ENCODE measurements at places on chromosomes 5 and 9.

DNA sequence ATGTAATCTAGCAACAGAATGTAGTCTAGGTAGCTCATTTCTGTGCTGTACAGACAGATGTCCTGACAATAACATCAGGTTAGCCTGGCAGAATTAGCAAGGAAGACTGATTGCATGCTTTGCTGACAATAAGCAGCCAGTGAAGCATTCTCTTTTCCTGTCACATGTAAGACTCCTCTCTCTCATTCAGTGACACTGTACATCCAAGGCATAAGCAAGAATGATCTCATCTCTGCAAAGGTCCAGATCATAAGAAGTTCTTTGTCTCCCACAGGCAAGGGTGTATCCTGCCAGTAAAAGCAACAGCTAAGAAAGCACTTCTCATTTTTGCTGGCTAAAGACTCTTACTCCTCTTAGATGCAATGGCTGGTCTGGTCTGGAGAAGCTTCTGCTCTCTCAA is 861.8 kb downstream of the TAF11L14 start:
- no peak for DNase-seq

- no peak for DNase-seq
Measured at GRCh38 chr5:115875447-115875846, 33.7 kb downstream of the AP3S1 start.

DNA sequence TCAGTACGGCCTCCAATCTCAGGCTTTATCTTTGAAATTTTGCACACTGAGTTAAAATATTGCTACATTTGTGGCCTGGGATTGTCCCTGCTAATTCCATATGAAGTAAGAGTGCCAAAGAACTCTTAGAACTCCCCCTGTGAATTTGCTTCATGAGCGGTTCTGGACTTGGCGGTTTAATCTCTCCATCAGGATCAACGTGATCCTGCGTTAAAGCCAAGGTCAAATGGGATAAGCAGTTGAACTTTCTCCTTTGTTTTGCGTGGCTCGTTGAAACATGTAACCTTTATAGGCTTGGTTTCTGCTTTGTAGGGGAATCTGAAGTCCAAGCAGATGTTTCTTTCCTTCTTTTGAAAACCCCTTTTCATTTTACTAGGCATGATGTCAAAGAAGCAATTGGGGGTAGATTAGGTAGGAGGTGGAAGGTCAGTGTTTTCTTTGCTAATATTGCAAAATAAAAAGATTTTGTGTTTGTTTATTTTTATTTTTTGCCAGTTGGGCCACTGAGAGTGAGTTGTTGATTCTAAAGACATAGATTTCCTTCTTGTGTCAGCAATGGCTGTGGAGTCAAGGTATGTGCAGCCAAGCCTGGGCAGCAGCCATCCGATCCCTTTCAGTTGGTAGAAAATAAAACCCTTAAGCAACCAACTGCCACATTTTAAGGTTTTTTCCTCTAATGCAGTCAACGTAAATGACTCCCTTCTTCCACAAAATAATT is 390.8 kb downstream of the NNT start:
- DNase-seq: no peak

- DNase-seq: no peak
Measured at GRCh38 chr5:178110-178509, 13.2 kb upstream of the LRRC14B start.

- DNase-seq: no peak
Measured at GRCh38 chr5:66848749-66849641, 252.8 kb downstream of the MAST4 start.

GRCh38 chr5:126335886-126336285 is 87.3 kb upstream of the GRAMD2B start:
- DNase-seq: no peak

- DNase-seq: no peak
Measured at GRCh38 chr5:69305512-69305911, 27.1 kb downstream of the CCDC125 start.

DNA sequence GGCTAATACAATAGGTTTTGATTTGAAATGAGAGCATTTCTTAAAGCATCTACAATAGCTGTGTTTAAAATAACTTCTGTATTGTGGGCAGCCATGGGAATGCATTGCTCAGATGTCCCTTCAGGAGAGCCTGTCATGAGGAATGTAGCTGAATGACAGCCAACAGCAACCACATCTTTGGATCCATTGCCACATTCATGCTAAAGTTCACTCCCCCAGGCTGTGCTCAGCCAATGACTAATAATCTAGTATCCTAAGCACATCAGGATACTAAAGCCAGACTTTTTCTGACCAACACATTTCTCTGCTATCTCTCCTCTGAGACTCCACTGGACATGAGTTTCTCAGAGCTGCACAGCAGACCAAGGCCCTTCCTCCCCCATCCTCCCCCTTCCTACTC is 45.5 kb downstream of the HTR1A start:
- no peak for DNase-seq

DNA sequence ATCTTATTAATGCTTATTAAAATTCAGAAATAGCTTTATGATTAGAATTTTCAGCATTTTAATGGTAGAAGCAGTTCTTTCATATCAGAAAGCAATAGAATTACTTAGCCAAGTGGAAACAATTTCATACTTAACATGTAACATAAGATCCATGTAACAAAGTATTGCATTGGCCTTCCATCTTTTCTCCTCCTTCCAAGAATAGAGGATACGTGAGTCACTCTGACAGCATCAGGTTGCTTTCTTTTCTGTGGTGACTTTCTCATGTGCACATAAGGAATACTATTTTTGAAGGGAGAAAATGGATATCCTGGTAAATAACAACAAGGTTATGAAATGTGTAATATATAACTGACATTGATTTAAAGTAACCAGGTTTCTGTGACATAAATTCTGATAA is 272.2 kb downstream of the ANXA1 start:
- no peak for DNase-seq

DNA sequence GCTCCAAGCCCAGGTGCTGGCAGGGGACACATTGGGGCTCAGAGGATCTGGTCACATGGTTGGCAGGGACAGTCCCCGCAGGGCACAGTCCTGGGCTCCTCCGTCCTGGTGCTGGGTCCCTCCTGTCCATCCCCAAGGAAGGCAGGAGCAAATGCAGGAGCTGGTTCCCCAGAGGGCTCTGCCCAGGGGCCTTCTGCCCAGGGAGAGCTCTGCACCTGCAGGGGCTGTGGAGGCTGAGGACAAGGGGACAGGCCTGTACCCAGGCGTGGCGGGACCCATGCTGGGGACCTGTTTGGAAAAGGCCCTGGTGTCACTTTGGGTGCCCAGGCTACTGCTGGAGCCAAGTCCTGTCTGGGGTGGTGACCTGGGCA is 7.2 kb downstream of the SPATA31E1 start:
- DNase-seq: no peak

DNA sequence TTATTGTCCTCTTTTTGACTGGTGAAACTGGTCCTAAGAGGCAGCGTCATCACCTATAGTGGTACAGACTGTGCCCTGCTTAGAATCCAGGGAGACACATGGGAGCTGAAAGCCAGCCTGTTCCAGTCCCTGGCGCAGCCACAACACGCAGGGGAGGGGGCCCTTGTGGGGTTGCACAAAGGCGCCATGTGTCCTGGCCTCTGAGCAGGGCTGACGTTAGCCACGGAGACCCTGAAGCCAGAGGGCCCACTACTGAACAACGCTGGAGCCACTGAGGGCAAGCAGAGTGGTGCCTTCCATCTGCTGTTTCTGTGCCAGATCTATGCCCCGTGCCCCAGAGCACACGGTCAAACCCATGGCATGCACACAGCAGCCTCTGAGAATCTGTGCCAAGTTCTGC is 147.3 kb downstream of the ACTL7B start:
- no peak for DNase-seq

- no peak for DNase-seq
Measured at GRCh38 chr5:27208051-27208450, 169.7 kb upstream of the CDH9 start.

GRCh38 chr5:35365758-35366157 is 135.5 kb upstream of the PRLR start:
- DNase-seq: no peak

DNA sequence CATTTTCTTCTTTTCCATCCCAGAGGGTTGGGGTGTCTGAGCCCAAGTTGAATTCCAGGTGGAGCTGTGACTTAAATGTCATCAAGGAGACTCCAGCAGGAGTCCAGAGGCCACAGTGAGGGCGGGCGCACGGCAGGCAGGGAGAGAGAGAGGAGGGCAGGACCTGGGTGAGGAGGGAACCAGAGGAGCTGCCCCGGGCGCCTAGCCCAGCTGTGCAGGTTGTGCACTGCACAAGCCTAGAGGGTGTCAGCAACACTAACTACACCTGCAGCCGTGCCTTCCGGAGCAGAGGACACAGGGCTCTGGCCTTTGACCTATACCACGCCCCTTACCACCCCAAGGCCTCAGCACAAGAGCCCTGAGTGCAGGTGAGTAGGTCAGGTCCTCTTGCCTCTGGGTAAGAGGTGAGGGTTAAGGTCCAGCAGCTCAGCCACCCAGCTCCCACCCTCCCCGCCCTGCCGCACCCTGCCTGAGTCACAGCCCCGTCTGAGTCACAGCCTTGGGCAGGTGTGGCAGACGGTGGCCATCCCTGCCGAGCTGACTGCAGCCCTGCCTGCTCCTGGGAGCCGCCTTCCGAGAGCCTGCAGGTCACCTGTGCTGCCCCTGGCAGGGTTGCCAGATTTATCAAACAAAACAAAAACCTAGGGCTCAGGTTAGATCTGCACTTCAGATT is 6.4 kb upstream of the AGPAT2 start:
- DNase-seq: no peak

DNA sequence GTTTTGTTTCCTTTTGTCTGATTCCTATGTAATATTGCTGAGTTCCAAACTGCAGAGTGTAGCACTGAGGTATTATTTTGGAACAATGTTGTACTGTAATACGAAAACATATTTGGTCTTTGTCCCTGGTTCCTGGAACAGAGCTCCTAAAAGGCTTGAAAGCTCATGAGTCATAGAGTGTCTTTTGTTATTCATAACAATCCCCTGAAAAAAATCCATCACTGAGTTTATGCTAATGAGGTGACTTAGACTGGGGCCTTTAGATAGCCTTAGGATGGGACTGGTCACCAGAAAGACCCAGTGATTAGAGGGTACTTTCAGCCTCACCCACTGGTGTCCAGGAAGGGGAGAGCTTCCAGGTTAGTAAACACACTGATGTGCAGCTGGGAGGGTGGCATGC is 132.7 kb upstream of the POU5F2 start:
- no peak for DNase-seq

DNA sequence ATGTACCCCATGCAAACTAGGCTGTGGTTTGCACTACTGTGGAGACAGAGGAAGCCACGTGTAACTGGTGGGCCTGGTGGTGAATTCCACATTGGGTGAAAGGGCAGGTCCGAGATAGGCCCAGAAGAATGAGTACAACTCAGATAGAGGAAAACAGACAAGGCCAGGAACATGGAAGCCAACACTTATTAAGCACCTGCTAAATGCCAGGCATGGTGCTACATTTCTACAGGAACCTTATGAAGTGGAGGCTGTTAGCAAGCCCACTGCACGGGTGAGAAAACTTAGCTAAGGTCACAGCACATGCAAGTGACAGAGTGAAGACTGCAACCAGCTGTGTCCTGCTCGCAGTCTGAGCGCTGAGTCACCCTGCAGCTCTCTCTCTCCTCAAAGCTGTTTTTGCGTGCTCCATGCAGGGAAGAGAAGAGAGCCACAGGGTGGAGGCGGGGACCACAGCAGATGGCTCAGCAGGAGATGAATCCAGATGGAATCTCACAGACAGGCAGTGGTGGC is 65.5 kb upstream of the SPTLC1 start:
- no peak for DNase-seq

DNA sequence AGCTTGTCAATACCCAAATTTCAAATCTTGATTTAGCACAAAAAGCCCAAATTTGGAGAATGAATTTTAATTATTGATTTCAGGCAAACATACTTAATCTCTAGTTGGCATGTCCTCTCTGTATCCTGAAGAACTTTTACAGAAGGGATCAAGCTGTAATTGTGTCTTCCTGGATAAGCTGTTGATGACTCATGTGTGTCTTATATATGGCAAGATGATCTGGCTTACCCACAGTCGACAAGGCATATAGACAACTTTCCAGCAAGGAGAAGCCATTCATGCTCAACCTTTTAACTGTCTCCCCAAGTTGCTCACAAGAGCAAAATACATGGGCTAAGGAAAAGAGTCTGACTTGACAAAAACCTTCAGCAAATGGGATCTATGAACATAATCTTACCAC is 112.5 kb upstream of the SLCO6A1 start:
- DNase-seq: no peak

All from GM12892 (cell line).